Right atrium auricular region (tissue), 2 donors: ENCODE measurements at places on chromosomes 11 and 22. TPM values are rescaled to one million over a fixed set of nuclear protein-coding genes. Genes with fewer than 3 reads are reported as not detected.

OR8D4 gene
- not detected for total RNA-seq

THRSP gene
- total RNA-seq: 1.9 TPM

LRRC4C gene
- 2.7 TPM for total RNA-seq

SMC1B gene
- not detected for total RNA-seq

ACRV1 gene
- not detected for total RNA-seq

NAV2 gene
- total RNA-seq: 19.2 TPM

DNA sequence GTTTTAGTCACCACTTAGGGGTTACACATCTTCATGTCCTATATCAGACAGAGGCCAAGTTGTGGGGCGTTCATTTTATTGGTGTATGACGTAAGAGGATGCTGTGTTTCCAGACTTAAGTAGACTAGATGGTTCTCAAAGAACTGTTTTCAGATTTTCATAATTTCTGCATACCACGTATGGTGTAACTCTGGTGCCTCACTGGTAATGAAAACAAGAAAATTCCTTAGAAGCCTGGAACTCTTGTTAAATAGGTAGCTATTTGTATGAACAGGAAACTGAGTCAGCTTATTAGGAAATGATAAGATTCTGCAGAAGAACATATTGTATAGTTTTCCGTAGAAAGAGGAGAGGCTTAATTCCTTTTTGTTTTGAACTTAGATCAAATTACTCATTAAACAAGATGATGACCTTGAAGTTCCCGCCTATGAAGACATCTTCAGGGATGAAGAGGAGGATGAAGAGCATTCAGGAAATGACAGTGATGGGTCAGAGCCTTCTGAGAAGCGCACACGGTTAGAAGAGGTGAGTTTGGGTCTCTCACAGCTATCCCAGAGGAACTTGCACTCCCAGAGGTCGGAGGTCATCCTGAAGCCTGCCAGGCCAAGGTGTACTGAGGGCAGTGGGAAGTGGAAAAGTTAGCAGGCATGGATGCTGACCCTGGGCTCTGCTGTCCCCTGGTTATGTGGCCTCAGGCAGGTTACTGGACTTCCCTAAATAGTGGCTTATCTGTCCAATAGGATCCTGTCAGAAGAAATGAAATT is 3.9 kb downstream of the CDC45 start:
- DNase-seq: no peak

- DNase-seq: no peak
Observed at GRCh38 chr11:122584670-122585069, 70.9 kb upstream of the UBASH3B start.

DNA sequence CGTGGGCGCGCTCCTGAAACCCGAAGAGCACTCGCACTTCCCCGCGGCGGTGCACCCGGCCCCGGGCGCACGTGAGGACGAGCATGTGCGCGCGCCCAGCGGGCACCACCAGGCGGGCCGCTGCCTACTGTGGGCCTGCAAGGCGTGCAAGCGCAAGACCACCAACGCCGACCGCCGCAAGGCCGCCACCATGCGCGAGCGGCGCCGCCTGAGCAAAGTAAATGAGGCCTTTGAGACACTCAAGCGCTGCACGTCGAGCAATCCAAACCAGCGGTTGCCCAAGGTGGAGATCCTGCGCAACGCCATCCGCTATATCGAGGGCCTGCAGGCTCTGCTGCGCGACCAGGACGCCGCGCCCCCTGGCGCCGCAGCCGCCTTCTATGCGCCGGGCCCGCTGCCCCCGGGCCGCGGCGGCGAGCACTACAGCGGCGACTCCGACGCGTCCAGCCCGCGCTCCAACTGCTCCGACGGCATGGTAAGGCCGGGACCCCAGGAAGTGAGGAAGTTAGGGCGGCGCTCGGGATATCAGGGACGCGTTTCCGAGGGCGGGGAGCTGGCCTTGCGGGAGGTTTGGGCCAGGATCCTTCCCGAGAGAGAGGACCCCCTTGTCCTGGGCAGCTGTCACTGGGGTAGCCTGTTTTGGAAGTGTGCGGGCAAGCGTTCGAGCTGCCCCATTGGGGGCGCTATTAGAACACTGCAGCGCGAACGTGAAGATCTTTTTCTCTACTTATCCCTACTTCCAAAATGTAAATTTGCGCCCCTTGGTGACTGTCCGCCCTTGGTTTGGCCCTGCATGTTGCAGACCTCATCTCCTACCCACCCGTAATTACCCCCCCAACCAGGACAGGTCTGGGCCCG is 796 bp downstream of the MYOD1 start:
- no peak for DNase-seq

DNA sequence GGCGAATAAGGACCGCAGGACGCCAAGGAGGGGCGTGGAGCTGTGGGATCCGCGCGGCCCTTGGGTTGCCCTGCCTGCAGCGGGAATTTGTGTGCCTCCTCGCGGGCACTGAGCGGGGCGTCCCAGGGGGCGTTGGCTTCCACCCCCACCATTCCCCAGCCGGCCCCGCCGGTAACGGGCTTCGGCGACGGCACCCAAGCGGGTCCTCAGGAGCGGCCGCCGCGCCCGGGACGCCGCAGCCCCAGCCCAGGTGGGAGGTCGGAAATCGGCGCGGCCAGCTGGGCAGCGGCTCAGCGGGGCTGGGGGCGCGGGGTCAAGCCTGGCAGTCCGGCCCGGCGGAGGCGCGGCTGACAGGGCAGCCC is 320 bp downstream of the CLTCL1 start:
- no peak for DNase-seq

DNA sequence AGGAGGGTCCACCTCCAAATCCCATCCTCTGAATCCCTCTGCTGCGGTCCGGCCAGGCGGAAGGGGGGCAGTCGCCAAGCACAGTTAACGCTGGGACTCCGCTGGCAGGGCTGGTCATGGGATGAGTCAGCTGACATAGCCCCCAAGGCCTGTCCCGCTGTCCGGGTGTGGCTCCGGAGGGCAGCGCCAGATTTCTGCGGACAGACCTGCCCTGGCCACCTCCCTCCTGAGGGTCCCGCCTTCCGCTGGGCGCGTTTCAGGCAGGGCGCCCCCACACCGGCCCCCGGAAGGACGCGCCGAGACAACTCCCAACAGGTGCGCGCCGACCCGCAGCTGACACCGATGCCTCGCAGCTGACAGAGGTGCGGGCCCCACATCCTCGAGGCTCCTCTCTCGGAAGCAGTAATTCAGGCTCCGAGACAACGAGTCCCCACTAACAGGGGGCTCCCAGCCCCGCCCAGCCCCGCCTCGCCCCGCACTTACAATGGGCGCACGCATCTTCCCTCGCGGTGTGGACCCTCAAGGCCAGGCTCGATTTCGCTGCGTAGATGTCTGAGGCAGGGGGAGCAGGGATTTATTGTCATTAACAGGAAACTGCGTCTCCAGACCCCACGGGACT is 607 bp downstream of the PLAAT3 start:
- DNase-seq: peak; percentile 77

DNA sequence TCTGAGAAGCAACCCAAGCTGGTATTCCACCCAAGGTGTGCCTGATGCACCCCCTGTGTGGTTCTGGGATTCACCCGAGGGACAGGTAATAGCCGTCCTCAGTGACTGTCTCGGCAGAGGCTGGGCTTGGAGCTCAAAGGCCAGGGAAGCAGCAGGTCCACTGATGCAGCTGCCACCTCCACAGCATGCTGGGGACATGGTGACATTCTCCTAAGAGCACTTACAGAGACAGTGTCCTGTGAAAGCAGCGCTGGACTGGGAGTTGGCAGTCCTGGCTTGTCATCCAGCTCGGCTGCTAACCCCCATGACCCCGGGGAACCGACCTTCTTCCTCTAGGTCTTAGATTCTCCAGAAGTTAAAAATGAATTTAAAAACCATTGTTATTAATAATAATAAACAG is 72.8 kb downstream of the RPUSD4 start:
- DNase-seq: no peak

- no peak for DNase-seq
Observed at GRCh38 chr11:94728541-94728940, 39.6 kb upstream of the AMOTL1 start.

DNA sequence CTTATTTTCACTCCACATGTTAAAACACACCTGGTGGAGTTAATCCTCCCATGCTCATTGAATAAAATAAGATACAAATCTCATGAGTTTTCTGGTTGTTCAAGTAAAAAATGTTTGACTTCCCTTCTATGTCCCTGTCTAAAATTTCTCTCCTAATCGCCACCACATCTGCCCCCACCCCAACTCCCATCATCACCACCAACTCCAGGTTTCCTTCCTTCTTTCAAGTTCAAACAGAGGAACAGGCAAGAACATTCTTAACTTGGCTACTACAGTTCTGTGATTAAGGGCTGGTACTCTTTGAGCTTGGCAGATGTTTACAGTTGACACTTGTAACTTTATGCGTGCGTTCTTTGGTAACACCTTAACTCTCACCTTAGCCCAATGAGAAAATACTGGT is 9.1 kb upstream of the PSMA1 start:
- DNase-seq: no peak
